ENCODE measurements at places on chromosomes 6 and 20.

DNA sequence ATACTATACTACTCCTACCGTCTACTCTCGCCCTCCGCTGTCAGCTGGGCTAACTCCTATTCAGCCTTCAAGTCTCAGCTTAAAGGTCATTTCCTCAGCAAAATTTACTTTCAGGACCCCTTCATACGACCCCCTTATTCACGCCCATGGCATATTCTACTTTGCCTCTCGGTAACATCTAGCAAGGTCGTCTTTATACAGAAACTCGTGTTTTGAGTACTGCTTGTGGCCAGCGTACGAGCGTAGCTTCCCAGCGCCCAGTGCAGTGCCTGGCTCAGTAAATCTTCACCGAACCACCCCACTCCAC is 546 bp downstream of the CRNKL1 start:
- DNase-seq, result no peak

DNA sequence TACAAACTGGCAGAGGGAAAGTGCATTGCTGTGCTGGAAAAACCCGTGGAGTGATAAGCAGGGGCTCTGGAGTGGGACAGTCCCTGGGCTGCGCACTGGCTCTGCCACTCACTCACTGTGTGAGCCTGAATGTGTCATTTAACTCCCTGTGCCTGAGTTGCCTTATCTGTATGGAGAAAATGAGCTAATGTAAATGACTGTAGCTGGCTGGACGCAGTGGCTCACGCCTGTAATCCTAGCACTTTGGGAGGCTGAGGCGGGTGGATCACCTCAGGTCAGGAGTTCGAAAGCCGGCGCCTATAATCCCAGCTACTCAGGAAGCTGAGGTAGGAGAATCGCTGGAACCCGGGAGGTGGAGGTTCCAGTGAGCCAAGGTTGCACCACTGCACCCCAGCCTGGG is 18.4 kb upstream of the RPN2 start:
- DNase-seq, result no peak

DNA sequence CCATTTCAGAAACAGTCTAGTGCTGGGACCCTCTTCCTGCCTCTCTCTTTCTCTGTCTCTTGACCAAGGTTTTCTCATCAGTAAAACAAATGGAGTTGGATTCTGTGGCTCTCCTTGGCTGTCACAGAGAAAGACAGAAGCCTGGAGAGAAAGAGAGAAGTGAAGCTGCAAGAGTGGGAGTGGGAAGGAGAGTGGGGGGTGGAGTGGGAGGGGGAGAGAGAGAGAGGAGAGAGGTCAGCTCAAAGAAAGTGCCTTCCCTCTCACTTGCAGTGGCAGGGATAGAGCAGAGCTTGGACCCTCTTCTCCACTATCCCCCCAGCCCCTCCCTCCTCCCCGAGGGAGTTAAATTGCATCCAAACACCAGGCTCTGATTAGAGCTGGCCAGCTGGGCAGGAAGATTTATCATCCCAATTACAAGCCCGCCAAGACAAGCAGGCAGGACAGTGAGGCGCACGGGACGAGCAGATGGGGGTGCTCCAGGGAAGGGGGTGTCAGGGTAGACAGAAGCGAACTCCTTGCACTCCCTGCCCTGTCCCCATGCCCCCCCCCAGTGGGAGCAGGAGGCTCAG is 74.3 kb downstream of the CD40 start:
- DNase-seq, result no peak

DNA sequence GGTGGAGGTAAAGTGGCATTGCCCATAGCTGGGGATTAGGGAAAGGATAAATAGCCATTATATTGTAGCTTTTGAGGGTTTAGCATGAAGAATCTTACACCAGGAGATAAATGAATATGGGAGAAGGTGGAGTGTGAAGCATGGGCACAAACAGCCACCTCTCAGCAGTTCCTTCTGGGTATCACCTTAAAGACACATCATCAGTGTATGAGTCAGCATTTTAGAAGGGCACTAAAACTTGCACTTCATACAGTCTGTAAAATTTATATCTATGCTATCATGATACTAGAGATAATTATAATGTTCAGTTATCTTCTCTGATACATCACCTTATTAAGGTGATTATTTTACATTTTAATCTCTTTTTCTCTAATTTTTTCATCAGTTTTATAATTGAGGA is 25.3 kb downstream of the SLC35A1 start:
- no peak for DNase-seq

GRCh38 chr6:152696522-152696921 is 1.2 kb upstream of the MYCT1 start:
- DNase-seq, result no peak

GRCh38 chr6:139407718-139408222 is 33.3 kb upstream of the CITED2 start:
- peak; percentile 91 for DNase-seq

DNA sequence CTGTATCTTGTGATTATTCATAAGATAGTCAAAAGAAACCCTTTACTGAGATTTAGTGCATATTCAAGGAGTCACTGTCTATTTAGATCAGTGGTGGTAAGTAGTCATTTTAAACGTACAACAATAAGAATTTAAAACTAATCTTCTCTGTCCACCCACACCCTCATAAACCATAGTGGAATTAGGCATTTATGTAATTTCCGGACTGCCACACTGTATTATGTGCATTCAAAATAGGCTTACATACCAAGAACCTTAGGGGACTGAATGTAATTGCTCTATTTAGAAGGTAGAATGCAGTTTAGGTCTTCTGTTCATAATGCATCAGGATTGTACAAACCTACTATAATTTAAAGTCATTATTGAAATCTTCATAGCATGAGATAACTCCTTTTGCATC is 685.4 kb downstream of the TENT5A start:
- no peak for DNase-seq

- no peak for DNase-seq
Measured at GRCh38 chr20:22260506-22260905, 323.9 kb downstream of the FOXA2 start.

DNA sequence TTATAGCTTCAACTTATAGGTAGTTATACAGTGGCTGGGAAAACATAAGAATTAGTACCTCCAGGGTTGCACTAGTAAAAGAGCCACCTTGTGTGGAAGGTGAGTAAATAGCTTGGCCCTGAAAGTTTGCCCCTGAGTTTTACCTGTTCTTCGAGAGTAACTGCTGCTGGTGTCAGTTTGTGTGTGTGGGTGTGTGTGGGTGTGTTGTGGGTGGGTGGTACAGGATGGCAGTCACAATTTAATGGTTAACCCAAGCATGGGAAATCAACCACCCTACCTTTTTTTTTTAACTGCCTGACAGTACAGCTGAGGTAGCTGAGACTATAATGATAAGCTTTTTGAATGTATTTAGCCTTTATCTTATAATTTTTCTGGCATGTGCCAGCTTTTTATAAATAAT is 137.3 kb downstream of the STXBP5 start:
- DNase-seq, result no peak

- DNase-seq, result no peak
Measured at GRCh38 chr6:142907544-142907943, 37.4 kb downstream of the HIVEP2 start.

DNA sequence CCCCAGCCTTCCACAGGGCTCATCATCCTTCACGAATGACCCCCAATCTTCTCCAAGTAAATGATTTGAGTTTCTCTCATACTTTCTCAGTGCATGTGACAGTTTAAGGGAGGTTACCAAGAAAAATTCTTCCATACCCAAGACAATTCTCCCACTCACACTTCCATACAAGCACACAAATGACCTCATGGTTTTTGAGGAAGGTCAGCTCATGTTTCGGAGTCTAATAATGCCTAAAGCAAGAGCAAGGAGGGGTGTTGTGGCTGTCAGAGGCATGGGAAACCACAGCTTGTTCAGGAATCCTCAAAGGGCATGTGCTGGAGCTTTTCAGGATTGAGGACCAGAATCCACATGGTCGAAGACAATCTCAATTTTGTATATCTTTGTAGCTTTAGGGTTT is 279.0 kb downstream of the MAFB start:
- DNase-seq, result no peak

GRCh38 chr20:46545077-46545826 is 5.2 kb downstream of the OCSTAMP start:
- DNase-seq, result no peak

- no peak for DNase-seq
Measured at GRCh38 chr6:50143011-50143719, 93.4 kb upstream of the DEFB112 start.

DNA sequence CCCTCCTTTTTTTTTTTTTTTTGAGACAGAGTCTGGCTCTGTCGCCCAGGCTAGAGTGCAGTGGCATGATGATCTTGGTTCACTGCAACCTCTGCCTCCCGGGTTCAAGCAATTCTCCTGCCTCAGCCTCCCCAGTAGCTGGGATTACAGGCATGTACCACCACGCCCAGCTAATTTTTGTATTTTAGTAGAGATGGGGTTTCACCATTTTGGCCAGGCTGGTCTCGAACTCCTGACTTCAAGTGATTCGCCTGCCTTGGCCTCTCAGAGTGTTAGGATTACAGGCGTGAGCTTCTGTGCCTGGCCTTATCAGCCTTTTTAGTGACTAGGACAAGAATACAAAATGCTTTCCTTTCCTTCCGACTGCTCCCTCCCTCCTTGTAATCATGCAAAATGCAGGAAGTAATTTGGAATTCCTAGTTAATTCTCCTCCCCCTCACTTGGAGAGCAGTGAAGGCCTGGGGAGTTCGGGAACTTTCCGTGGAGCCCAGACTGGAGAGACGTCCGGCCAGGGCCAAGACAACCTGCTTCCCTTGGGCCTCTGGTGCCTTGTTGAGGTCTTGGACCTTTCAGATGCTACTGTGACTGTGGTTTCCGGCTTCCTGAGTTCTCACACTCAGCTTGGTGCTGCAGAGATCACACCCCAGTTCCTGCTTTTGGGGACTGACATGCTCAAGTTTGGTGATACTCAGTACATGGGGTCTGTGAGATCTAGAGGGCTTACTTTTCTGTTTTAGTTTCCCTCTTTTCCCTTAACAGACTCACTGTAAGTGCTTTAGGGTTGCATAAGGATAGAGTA is 3.9 kb upstream of the PHF20 start:
- no peak for DNase-seq

- DNase-seq, result no peak
Measured at GRCh38 chr20:50680105-50680960, 11.0 kb downstream of the RIPOR3 start.

GRCh38 chr6:166774770-166775169 is 147.7 kb upstream of the RPS6KA2 start:
- DNase-seq, result no peak

GRCh38 chr6:139287868-139288267 is 3.9 kb downstream of the TXLNB start:
- no peak for DNase-seq

DNA sequence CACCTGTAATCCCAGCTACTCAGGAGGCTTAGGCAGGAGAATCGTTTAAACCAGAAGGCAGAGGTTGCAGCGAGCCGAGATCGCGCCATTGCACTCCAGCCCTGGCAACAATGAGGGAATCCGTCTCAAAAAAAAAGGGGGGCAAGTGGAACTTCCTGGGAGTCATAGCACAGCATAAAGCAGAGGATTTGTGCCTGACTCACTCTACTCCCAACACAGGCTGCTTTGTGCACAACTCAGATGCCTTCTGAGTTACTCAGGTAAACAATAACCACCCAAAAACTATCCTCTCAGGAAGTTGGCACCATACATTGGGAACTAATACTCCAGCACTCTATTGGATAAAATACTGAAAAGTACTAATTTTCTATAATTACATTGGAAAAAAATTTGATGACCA is 2.5 kb upstream of the TMEM244 start:
- peak; percentile 27 for DNase-seq

DNA sequence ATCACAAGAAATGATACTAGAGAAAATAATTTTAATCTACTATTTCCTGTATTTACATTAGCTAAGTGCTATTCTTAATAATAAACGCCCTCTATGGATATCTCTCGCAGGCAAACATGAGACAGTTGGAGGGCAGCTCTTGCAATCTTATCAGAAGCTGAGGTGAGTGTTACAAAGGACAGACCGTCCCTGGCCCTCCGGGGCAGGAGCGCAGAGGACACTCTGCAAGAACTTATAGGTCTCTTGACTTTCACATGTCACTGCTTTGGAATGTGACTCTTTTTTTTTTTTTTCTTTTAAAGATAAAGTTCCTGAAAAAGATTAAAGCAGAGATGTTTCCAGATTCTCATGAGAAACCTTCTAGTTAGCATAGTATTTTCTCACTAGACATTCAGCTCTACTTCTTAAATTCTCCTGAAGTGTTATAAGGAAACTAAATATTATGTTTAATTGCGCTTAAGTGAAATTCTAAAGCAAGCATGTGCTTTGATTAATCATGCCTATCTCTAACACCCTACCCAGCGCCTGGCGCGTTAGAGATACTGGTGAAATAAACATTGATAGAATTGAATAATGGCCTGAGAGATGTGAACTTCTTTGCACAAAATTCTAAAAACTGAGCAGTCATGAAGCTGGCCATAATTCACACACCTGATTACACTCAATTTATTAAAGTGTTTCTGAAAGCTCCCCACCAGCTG is 57.4 kb downstream of the SYTL3 start:
- no peak for DNase-seq

DNA sequence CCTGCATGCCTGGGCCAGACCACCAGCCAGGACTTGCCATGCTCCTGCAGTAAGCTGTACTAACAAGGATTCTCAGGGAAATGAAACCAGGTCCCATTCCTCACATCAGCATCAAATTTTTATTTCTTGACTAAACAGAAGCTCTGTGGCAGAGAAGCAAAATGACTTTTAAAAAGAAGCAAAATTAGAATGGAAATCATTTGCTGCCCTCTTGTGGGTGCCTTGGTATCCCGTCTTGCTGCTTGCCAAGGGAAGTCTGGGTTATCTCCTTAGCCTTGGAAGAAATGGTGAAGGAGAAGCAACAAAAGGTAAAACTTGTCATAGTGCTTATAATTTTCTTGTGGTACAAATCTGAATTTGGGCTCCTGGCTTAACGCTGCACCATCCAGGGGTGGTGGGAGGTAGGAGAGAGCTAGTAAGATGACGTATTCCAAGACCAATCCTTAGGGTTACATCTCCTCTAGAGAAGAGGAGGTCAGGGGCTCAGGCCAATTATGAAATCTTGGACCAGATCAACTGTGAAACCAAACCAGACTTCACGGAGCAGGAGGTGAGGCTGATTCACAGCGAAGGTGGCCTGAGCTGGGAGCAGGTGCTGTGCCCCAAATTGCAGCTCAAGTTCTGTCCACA is 107.5 kb downstream of the FAXC start:
- peak; percentile 6 for DNase-seq

DNA sequence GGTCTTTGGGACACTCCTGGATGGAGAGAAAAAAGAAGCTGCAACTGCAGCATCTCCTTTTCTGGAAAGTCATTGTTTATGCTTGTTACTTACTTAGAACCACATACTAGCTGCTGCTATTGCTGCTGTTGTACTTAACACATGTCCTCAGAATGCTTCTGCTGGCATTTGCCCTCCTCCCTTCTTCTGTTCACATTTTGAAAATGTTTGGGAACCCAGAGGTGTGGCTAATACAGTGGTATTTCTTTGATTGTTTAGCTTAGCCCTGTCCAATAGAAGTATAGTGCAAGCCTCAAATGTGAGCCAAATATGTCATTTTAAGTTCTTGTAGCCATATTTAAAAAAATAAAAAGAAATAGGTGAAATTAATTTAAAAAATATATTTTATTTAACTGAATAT is 8.4 kb downstream of the DTD1 start:
- DNase-seq, result no peak

GRCh38 chr6:159557031-159557430 is 136.0 kb downstream of the SOD2 start:
- DNase-seq, result no peak

GRCh38 chr6:165129086-165129485 is 180.3 kb downstream of the C6orf118 start:
- DNase-seq, result no peak
